Fibroblast of skin of left quadriceps (primary cell): ENCODE measurements at places on chromosomes 7 and 10.

- no peak for DNase-seq
Measured at GRCh38 chr7:71706597-71706975, 574.6 kb downstream of the GALNT17 start.

GRCh38 chr7:38105874-38106483, 72.1 kb upstream of the STARD3NL start:
- peak; percentile 14 for DNase-seq

GRCh38 chr7:108838198-108838597, 268.5 kb downstream of the DNAJB9 start:
- DNase-seq = no peak

DNA sequence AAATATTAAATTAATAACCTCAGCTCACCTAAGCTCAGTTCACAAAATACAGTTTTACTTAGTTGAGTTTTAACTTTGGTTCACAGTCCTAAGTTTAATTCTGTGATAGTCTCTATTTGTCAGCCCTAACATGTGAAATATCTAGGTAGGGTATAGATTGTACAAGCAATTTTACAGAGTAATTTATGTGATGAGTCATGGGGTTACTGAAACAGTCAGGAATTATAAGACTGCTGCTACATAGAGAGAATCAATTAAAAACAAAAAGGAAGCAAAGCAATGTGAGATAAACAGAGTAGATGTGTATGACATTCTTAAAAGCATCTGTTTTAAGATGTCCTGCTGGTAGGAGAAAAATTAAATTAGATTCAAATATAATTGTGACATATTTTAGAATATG, 1018.2 kb upstream of the KCND2 start:
- no peak for DNase-seq

DNA sequence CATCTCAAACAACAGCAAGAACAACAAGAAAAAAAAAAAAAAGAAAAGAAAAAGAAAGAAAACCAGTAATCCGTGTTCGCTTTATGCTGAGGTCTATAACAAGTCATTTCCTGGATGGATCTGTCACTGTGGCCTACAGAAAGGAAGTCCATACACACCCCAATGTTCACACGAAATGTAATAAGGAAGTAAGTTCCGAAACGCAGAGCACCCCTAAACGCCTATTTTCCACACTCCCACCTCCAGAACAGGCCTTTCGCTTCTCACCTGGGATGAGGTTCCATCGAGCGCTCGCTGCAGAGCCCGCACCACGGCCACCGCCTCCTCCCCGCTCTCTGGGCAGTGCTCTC, 735 bp downstream of the ZNF394 start:
- no peak for DNase-seq

- no peak for DNase-seq
Measured at GRCh38 chr7:117530390-117530789, 50.6 kb downstream of the CFTR start.

DNA sequence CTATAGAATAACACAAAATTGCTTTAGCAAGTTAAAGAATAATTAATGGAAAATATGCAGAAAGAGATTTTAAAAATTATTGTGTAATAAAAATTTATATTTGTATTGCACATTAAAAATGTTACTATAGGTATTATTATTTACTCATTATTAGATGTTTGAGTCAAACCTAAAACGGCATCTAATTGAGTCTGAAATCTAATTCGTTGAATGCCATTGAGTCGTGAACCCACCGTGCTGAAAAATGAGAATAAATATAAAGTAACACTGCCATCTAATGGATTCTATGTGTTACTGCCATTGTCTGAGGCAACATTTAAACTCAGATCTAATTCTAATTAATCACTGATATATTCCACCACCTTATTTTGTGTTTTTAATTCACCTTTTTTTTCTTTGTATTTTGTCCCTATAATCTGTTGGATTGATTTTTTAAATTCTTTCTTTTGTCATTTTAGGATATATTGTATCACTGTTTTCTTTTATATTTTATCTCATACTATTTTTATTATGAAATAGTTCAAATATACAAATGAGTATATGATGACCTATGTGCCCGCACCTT, 62.2 kb downstream of the SAMD9 start:
- DNase-seq = peak; percentile 38

GRCh38 chr10:93615576-93616235, 3.4 kb downstream of the PDE6C start:
- no peak for DNase-seq

GRCh38 chr10:108422286-108422685, 1257.8 kb upstream of the SORCS1 start:
- DNase-seq = no peak

DNA sequence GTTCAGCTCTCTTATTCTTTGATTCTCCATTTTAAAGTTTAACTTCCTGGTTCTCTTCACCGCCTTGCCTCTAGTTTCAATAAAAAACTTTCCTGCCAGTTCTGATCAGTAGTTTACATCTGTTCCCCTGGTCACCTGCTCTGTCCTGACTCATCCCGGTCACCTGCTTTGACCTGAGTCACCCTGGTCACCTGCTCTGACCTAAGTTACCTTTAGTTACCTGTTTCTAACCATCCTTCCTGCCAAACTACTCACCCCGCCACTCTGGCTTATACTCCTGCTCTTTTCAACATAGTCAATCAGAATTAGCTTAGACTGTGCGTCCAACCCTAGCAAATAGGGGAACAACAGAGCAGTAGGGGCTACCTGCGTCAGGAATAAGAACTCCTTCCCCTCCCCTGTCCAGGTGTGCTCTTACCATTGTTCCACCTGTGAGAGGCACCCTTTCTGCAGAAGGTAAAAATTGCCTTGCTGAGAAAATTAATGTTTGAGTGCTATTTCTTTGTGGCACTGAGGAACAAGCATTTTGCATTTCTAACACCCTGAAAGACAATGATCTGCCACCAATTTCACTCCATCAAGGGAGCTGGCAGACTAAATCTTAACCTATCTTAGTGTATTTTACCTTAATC, 263.6 kb downstream of the DOCK4 start:
- DNase-seq = no peak

DNA sequence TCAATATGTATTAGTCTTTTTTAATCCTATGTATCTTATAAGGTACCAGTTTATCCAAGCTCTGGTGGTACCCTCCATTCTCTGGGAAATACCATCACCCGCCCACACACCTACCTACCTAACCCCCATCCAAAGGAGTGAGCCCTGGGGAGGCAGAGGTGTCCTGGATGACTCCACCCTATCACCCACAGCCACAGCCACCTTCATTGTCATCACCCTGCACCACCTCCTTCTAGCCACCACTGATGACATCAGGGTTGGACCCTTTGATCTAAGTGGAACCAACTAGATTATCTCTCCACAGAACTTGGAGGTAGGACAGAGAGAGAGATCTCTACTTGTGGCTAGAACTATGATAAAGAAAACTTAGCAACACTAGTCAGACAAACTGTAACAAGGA, 259.4 kb downstream of the PARD3 start:
- no peak for DNase-seq

DNA sequence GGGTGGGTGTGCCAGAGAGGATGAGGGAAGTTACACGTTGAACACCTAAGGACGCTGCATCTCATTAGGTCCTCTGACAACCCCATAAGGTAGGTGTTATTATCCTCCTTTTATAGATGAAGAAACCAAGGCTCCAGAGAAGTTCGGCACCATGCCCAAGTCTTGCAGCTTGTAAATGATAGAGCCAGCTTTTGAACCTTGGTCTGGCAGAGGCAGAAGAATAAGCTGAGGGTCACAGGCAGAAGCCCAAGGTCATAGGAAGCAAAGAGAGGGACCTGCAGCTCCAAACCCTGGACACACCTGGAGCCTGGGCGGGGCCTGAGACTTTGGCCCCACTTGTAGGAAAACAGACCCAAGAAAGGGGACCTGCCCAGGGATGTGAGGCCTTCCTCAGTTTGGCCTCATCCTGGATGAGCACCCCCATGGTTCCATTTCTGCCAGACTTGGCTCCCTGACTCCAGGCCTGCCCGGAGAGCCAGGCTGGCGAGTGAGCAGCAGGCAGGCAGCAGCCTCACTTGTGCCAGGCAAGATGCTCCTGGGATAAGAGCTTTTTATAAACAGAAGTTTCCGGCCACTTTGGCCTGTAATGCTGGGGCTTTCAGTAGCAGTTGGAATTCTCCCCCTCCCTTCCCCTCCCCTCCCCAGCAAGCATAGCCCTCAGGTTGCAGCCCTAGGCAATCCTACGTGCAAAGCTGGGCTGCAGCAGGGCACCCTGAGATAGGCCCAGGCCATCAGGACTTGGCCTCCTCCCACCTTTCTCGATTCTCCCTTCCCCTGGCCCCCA, 2.4 kb downstream of the KCNH2 start:
- no peak for DNase-seq

GRCh38 chr10:12351447-12351846, 2.1 kb downstream of the CAMK1D start:
- no peak for DNase-seq

GRCh38 chr7:134755422-134756022, 23.9 kb upstream of the CALD1 start:
- no peak for DNase-seq

DNA sequence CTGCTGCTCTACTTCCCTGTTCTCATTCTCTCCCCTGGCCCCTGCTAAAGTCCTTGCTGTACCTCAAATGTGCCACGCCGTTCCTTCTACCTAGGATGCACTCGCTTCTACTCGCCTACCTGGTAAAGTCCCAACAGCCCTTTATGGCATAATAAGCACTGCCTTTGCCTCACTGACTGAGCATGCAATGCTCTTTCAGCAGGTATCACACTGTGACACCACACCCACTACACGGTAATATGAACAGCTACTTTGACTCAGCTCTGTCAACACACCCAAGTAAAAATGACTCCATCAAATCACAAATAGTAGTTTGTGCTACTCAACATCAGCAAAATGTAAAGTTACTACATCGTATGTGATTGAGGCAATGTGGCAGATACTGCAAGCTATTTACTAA, 37.6 kb downstream of the FAM204A start:
- DNase-seq = no peak

DNA sequence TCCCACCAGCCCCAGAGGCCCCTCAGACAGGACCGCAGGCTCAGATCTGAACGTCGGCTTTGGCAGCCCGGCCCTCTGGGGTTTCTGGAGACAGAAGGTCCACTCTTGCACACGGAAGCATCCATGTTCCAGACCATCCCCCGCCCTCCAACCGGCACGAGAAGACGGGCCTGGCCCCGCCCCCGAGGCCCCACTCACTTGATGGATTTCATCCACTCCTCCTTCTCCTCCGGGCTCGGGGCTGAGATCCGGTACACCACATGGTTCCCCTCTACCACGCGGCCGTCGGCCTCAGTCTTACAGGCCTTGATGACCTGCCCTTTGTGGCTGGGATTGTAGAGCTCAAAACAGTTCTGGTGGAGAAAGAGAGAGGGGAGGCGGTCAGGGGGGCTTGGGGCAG, 107.3 kb downstream of the CYTH3 start:
- no peak for DNase-seq

- DNase-seq = no peak
Measured at GRCh38 chr10:119546009-119546408, 3.5 kb upstream of the RGS10 start.

DNA sequence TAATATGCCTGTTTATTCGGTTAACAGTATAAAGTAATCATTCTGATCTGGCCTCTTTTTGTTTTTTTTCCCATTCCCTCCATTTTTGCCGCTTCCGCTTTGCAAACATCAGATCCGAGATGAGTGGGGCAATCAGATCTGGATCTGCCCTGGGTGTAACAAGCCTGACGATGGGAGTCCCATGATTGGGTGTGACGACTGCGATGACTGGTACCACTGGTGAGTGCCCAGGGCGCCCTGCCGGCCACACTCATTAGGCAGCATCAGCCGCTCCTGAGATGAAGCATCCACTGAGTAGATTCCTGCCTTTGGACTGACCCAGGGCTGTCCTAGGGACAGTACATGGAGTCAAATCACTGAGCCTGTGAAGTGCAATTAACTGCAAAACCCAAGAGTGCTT, 40.9 kb upstream of the GATA3 start:
- DNase-seq = no peak

GRCh38 chr7:72039460-72039859, 372.7 kb downstream of the CALN1 start:
- no peak for DNase-seq

DNA sequence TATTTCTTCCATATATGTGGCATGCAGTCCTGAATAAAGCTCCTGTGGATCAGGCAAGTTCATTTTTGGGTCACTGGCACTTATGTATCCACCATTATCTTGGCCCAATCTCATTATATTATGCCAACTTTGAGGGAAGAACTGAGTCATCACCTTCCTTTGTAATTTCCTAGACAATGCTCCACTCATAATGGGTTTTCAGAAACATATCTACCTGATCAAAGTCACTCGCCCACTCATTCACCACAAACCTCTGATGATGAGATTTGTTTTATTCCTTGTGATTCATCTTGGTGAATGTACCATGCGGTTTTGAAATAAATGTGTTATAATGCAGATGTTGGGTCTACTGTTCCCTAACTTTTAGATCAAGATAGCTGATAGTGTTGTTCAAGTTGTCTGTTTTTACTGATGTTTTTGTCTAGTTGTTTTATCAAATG, 525.8 kb downstream of the KIF20B start:
- DNase-seq = peak; percentile 75

- no peak for DNase-seq
Measured at GRCh38 chr7:88146616-88147015, 73.2 kb downstream of the SRI start.

DNA sequence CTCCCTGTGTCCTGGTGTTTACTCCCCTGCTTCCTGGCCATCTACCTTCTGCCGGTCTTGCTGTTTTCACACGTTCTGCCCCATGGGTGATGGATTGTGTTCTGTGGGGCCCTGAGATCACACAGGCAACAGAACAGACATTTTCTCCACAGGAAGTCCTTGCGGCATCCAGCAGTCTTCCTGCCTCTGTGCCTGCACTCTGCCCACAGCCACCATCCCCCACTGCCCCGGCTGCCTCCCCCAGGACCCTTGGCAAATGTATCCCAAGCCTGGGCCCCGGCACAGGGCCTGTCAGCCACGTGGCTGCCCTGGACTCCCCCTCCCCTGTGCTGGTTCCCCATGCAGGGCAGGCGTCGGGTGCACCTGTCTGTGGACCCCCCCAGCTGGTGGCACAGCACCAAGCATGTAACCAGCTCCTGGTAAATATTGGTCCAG, 184.2 kb downstream of the WDR37 start:
- no peak for DNase-seq

DNA sequence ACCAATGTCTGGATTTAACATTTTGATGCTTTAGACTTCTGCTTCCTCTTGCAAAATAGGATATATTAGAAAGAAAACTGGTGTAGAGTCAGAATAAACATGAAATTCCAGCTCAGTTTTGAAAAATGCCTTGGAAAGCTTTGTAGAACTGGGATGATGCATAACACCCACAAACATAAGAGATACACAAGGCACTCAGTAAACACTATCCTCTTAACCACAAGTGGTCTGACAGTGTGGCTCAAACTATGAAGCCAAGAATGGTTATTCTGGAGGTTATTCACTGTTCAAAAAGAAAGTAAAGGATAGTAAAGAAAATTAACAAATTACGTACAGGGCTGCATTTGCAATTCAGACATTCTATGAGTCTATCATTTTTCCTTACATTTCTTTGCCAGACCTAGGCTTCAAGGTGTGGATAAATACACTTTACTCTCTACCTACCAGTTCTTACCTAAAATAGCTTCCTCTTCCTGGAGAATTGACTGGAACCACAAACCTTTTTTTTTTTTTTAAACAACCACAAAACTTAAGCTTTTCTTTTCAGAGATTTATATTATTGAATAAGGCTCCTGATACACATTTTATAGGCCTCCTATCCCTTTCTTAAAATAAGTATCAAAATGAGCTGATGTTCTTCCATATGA, 9.0 kb upstream of the RSBN1L start:
- no peak for DNase-seq

GRCh38 chr10:31961277-31962074, 32.8 kb upstream of the ARHGAP12 start:
- DNase-seq = no peak
